Head of caudate nucleus (tissue), 42 donors: ENCODE measurements at places on chromosomes 7 and 10.

DNA sequence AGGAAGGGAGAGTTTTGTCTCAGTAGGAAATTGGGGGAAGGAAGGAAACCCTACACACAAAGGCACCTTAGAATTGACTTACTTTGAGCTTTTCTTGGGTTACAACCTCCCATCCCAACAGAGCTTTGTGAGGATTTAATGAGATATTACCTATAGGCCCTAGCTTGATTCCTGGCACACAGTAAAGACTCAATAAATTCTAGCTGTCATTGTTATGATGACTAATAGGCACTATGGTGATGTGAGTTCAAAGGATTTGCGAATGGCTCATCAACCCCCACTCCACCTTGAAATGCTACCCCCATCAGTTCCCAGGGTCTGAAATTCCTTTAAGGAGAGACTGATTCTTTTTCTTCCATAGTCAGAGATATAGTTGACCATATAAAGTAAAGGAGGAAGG is 67.9 kb upstream of the SMNDC1 start:
- no peak for DNase-seq

DNA sequence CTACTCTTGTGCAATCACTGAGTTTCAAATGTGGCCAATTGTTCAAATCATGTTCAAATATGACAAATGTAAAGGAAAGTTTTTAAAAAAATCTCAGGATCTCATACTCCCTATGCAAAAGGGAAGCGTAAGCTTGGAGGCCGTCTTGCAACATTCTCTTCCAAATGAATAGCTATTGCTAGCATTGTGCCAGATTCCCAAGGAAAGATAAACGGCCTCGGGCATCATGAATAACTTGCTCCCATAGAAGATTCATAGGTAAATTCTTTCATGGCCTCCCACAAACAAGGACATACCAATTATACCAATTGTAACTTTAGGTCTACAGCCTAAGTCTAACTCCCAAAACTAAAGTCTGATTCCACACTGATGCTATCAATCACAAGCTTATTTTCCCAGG is 416.9 kb downstream of the THSD7A start:
- no peak for DNase-seq

DNA sequence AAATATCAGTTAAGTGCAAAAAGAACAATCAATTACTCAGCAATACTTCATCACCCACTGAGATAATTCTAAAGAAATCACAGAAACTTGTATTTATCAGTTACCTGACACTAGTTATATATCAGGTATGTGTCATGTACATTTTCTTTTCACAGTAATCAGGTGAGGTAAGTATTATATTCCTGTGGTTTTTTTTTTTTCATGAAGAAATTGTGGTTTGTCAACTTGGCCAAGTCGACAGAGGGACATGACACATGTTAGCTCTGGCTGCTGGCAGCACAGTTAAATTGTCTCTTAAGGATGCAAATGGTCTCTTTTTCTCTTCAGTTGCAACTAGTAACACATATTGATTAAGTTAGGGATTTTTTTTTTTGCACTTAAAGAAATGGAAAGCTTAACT is 13.7 kb upstream of the GPR141 start:
- no peak for DNase-seq

DNA sequence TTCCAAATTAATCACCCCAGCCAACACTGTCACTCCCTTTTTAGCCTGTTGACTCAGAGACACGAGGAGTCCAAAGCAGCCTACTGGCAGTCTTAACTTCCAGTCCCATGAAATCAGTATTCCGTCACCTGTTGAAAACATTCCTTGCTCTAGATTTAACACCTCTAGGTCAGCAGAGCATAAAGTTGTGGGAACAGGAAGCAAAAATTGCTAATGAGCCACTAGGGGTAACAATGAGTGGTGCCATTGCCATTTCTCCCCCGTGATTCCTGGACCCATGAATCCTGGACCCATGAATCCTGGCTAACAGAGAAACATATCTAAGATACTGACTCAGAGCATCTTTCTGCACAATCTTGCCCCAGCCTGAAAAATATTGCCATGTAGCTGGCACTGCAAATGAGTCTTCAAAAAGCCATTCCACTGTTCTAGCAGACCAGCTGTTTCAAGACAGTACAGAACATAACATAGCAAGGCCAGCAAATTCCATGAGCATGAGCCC is 252.7 kb upstream of the PTER start:
- DNase-seq = no peak

- no peak for DNase-seq
These were observed 38.0 kb upstream of the TARP start for GRCh38 chr7:38311329-38311937.

DNA sequence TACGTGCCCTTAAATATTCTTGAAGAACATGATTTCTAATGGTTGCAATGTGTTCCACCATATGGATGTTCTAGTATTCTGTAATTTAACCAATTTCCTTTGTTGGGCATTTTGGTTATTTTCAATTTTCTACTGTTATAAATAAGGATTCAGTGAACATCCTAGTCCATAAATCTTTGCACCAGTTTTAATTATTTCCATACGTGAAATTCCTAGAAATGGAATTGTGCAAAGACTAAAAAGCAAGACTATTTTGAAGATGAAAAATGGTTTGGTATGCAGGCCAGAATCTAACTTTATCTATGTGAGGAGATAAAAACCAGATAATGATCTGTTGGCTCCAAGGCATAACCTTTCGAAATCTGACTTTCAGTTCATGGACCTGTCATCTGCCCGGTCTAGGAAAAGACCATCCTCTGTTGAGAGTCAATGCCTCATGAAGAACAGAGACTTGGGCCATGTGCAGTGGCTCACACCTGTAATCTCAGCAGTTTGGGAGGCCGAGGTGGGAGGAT is 633.2 kb upstream of the NRP1 start:
- DNase-seq = no peak

DNA sequence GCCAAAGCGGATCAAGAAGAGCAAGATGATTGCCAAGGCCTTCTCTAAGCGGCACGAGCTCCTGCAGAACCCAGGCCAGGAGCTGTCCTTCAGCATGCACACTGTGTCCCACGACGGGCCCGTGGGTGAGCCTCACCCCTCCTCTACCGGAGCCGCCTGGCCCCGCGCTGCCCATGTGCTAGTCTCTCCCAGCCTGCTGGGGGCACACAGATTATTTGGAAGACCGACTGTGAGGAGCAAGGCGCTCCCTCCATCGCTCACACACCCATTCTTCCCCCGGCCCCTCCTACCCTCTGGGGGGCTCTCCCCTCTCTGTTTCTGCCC is 13.9 kb upstream of the AHCYL2 start:
- no peak for DNase-seq

DNA sequence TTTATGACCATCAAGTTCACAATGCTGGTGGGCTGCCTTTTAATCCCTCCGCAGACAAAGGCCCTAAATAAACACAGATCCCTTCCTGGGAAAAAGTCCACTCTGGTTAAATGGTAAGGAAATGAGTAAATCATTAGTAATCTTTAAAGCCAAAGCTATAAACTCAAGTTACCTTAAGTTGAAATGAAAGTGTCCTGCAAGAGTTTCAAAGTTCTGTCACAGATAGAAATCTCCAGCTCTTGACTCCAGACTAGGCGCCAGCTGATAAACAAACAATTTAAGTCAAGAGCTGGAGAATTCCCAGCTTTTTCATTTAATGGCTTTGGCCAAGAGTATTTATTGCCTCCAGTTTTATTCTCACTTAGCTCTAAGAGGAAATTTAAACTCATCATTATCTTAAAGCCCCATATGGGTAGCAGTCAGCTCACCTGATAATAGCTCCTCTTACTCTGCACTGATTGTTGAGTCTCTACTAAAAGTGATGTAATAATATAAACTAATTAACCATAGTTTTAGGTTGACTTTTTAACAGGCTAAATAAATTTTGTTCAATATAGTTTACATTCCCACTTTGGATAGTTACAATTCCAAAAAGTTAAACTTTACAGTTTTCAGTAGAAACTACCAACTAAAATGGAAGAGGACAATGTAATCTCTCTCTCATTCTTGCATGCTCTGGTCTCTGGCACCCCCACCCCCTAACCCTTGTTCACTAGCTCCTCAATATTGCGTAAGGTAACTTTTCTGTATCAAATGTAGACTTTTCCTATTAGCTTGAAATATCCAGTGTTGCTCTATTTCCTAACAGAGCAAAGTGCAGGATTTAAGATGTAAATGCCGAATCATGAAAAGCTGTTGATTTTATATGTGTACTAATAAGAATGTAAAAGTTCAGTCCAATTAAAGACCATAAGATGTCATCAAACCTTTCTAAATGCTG is 56.1 kb downstream of the HIBADH start:
- no peak for DNase-seq

DNA sequence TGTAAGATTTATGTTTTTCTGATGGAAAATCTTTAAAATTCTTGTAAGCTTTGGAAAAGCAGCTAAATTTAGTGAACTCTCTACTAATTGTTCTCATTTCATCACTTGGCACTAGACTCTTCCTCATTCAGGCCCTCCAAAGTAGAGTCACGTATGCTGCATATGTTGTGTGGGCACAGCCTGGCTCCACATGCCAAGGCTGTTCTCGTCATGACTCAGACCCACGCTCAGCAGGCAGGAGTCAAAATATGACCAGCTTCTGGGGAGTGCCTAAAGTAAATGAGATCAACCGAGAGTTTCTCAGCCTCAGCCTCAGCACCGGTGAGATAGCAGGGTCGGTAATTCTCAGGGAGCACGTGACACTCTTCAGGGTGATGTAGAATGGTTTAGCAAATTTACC is 1672.9 kb downstream of the REEP3 start:
- no peak for DNase-seq

GRCh38 chr10:26259341-26259740 is 42.8 kb downstream of the GAD2 start:
- no peak for DNase-seq

- DNase-seq = no peak
These were observed 11.1 kb upstream of the GIMAP7 start for GRCh38 chr7:150503581-150503980.

DNA sequence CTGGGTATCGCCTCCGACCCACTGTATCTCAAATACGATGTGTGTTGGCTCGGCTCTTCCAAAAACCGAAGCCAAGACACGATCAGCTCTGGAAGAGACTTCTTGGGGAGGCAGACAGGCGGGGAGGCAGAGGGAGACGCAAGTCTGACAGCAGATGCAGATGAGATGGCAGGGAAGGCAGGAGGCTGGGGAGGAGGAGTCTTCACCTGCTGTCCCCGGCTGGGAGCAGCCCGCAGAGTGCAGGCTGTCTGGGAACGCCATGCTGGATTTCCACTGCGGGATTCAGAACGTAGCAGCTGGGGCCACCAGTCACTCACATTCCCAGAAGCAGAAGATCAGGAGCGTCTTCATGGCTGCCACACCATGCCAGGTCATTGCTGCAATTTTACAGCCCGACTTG is 29.4 kb downstream of the CTBP2 start:
- DNase-seq = no peak

DNA sequence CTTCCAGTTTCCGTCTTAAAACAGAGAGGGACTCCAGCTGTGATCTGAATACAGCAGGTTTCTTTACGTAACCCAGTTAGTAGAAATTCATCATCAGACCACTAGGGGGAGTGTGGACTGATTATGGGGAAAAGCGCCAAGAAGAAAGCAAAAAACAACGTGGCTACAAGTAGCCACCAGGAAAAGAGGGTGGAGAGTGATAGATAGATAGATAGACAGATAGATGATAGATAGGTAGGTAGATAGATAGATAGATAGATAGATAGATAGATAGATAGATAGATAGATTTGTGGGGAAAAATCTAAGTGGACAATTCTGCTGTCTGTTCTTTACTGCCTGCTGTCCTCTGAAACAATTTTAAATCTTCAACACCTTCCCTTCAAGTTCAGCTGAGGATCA is 12.7 kb upstream of the AKR1B10 start:
- DNase-seq = peak; percentile 26

DNA sequence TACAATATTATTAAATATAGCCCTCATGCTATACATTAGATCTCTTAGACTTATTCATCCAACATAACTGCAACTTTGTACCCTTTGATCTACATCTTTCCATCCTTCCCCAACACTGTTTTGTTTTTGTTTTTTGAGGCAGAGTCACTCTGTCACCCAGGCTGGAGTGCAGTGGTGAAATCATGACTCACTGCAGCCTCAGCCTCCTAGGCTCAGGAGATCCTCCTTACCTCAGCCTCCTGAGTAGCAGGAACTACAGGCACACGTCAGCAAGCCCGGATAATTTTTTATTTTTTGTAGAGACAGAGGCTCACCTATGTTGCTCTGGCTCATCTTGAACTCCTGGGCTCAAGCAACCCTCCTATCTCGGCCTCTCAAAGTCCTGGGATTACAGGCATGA is 53.3 kb downstream of the NT5C2 start:
- no peak for DNase-seq

DNA sequence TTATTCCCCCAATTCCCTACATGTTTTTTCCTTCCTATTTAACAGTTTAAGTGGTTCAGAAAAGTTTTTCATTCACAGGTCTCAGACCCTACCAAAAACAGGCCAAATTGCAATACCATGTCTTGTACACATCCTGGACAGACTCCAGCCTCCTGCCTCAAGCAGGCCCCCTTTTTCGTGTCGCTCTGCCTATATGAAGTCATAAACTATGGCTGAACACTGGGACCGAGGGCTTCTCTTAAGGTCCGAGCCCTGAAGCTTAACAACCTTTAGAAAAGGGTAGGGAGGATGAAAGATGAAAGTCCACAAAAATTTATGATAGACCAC is 1.4 kb downstream of the FBXW4 start:
- no peak for DNase-seq

DNA sequence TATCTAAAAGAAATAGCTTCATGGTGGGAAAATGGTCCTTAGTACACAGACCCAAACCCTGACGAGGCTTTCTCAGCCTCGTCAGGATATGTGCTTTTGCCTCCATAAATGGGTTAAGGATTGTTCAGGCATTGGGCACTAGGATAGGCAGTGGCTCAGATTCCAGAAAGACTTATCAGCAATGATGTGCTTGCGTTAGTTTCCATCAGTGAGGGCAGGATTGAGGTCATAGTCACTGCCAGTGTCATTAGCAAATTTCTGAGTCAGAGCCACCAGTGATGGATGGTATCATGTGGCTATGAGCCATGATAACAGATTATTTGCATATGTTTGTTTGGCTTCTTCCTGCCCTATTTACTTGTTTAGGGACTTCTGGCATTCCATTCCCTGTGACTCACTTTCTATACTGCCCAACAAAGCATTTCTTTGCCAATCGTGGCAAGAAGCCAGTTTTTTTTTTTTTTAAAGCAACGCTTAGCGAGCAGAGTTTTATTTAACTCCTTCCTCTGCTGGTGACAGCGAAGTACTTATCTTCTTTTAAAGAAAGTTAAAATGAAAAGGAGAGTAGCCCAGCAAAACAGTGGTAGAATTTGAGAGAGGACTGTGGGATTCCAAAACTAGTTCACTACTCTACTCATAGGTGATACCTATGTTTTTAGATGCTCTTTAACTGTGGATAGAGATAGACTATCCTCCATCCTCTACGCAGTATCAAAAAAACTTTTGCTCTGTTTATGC is 44.4 kb downstream of the MYPN start:
- no peak for DNase-seq

GRCh38 chr7:159231017-159231416 is 86.3 kb upstream of the VIPR2 start:
- DNase-seq = no peak

GRCh38 chr10:62843600-62843999 is 27.4 kb upstream of the EGR2 start:
- DNase-seq = no peak

GRCh38 chr7:133629701-133630100 is 376.8 kb downstream of the EXOC4 start:
- no peak for DNase-seq

GRCh38 chr7:143384661-143385631 is 3.8 kb downstream of the ZYX start:
- DNase-seq = no peak

- no peak for DNase-seq
These were observed 99.0 kb upstream of the CAV2 start for GRCh38 chr7:116400522-116400921.
